ENCODE measurements at places on chromosomes 3 and 15.

DNA sequence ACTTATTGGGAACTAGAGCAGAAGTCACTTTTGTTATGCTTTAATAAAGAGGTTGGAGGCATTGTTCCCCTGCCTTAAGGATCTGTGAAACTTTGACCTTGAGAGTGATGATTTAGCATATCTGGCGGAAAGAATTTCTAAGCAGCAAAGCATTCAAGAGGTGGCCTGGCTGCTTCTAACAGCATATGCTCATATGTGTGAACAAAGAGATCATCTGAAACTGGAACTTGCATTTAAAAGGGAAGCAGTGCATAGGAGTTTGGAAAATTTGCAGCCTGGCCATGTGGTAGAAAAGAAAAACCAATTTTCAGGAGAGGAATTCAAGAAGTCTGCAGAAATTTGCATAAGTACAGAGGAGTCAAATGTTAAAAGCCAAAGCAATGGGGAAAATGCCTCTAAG is 56.4 kb upstream of the GOLIM4 start:
- DNase-seq: no peak

DNA sequence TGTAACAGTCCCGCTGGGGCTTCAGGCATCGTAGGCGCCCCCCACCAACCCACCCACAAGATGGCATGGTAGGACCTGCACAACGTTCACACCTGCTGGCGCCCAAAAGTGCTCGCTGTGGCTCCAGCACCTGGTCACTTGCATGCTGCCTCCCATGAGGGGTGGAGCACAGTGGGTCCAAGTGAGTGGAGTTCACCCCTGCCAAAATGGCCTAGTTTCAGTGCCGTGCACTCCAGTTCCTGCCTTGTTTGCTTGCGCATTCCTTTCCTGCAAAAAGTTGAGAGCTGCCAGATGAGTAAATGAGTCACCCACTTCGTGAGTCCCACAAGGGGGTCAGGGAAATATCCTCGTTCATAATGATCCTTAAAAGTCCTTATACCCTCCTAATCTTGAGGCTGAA is 788.7 kb upstream of the DPPA4 start:
- no peak for DNase-seq

GRCh38 chr3:169998668-169999131 is 32.1 kb downstream of the SEC62 start:
- no peak for DNase-seq

- DNase-seq: no peak
Observed at GRCh38 chr15:77622934-77623754, 9.6 kb downstream of the LINGO1 start.

DNA sequence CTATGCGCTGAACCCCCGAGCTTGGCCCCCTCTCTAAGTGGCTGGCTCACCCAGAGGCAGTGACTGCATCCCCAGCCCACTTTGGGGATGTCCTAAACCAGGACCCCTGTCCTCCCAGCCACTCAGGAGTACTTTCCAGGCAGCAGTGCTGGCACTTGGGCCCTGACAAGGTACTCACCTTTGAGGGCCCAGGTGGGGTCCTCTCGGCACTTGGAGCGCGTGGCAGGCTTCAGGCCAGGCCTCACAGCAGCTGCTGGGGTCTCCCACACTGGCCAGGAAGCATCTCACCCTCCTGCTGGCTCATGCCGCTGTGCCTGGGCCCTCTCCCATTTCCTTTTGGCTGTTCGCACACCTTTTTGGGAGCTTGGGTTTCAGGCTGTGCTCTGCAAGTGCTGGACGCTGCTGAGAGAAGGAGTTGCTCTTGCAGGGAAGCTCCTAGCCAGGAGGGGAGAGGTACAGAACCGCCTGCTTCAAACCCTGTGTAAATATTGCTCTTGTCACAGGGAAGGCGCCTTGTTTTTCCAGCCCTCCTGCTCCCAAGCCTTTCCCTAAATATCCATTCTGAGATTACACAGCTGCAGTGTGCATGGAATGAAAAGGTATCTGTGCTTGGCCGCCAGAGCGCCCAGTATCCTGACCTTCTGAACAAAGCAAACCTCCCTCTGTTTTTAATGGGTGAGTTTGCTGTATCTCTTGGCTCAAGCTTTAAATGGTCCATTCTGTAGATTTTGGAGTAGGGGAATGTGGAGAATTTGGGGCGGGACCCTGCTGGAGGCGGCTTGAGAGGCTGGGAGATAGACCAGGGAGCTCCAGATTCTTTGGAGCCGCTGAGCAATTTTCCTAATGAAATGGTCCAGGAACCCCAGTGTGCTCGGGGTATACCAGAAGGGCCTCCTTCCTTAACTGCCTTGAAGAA is 45.6 kb downstream of the DNASE1L3 start:
- DNase-seq: no peak
